ENCODE measurements at places on chromosomes 1 and 21.

- no peak for DNase-seq
Measured at GRCh38 chr1:25712299-25712970, 87.6 kb upstream of the SELENON start.

GRCh38 chr1:44108971-44109370, 9.7 kb upstream of the KLF17 start:
- no peak for DNase-seq

GRCh38 chr1:15287035-15287979, 40.3 kb downstream of the FHAD1 start:
- no peak for DNase-seq

GRCh38 chr1:119308806-119309205, 59.8 kb upstream of the HAO2 start:
- DNase-seq = no peak

- no peak for DNase-seq
Measured at GRCh38 chr1:90711696-90712095, 5.4 kb downstream of the BARHL2 start.

DNA sequence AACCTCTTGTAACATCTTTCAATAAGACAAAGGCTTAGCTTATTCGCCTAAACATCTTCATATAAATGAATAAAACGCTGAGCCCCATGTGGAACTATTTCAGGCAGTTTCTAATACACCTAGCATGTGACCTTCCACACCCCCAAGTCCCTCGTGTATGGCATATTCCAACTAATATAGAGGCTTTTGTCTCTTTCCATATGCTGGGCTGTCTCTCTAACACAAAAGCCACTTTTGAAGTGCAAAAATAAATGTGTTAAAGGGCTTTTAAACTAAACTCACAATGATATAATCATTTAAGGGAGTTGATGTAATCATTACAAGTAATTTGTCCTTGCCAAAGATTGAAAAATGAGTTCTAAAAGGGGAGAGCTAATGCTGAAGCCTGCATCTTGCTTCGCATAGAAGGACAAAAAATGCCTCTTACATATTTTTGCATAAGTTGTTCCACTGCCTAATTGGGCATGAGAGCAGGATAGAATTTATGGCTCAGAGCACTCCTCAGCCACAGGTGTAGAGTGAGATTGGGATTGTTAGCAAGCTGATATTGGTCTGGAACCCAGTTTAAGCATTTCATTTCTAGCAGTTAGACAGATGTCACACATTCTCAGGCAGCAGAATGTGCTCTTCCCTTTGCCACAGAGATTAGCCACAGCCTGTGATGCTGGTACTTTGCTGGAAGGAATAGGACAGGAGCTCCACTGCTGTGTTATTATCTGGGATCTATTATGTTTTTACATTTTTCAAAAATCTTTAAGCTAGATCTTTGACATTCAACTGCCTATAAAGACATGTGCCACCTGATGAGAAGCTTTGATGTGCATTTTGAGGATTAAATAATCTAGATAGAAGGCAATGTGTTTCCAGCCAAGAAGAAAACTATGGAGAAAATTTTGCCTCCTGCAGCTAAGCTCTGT, 1044.4 kb downstream of the ADGRL2 start:
- DNase-seq = no peak

- DNase-seq = no peak
Measured at GRCh38 chr1:161096015-161096414, 2.1 kb upstream of the KLHDC9 start.

GRCh38 chr1:160540859-160541233, 17.8 kb upstream of the SLAMF6 start:
- DNase-seq = no peak

DNA sequence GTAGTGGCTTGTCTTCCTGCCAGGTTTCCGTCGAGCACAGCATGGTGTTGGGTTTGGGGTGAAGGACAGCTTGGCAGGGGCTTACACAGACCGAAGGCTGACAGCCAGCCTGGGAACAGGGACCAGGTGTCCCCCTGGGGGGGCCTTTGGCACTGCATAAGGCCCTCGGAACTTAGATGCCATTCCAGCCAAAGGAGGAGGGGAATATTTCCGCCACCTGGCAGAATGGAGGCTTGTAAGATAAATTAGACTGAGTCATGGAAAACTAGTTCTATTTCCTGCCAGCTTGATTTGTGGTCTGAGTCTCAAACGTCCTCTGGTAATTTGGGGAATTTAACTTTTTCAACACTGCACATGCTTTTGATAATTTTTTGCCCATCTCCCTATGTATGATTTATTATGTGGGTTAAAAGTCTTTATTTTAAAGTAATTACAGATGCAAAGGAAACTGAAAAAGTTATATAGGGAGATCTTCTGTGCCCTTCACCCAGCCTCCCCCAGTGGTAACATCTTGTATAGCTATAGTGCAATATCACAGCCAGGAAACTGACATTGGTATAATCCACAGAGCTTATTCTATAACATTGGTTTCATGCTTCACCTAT, 11.5 kb upstream of the TMEM51 start:
- DNase-seq = no peak

- no peak for DNase-seq
Measured at GRCh38 chr1:3175486-3175885, 106.5 kb downstream of the PRDM16 start.

- DNase-seq = no peak
Measured at GRCh38 chr1:160859166-160859565, 3.5 kb downstream of the CD244 start.

GRCh38 chr1:85135392-85135798, 65.4 kb downstream of the SYDE2 start:
- DNase-seq = no peak

GRCh38 chr1:26771643-26772321, 16.0 kb upstream of the PIGV start:
- no peak for DNase-seq

- DNase-seq = peak; percentile 70
Measured at GRCh38 chr21:38159355-38159754, 97.4 kb upstream of the KCNJ15 start.

DNA sequence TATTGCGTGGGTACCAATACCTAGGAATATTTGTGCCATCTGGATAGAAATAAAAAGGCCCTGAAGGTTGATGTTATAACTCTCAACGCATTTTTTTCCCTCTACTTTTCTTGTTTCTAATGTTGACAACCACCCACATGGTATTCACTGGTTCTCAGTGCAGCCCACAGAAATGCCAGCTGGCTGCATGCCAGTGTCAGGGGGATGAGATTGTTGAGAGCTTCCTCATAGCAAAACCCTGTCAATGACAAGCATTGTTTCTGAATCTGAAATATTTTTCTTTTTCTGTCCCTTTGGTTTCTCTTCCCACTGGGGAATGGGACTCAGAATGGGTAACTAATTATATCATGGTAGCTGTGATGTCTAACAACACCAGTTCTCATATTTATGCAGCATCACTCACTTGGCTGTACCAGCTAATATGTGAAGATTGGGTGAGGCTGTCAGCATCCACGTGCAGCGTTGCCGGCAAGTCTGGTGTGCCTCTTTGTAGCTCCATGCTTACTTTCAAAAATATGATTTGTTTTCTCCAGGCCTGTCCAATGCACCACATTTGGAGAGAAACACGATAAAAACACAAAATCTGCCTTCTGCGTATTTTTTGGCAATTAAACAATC, 284.6 kb downstream of the PTBP2 start:
- peak; percentile 45 for DNase-seq

- no peak for DNase-seq
Measured at GRCh38 chr1:232438476-232438875, 191.5 kb downstream of the SIPA1L2 start.

DNA sequence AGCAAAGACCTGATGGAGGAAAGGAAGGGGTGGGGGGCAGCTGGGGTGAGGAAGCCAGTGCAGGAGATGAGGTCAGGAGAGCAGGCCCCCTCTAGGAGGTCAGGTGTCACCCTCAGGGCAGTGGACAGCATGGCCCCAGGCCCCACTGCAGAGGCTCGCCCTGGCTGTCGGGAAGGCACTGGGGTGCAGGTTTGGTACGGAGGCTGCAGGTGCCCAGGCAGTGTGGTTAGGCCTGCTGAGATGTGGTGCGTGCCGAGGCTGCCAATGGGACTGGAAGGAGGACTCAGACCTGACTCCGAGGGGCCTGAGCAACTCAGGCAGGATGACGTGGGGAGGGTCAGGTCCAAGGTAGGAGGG, 82.3 kb downstream of the PCBP3 start:
- no peak for DNase-seq

DNA sequence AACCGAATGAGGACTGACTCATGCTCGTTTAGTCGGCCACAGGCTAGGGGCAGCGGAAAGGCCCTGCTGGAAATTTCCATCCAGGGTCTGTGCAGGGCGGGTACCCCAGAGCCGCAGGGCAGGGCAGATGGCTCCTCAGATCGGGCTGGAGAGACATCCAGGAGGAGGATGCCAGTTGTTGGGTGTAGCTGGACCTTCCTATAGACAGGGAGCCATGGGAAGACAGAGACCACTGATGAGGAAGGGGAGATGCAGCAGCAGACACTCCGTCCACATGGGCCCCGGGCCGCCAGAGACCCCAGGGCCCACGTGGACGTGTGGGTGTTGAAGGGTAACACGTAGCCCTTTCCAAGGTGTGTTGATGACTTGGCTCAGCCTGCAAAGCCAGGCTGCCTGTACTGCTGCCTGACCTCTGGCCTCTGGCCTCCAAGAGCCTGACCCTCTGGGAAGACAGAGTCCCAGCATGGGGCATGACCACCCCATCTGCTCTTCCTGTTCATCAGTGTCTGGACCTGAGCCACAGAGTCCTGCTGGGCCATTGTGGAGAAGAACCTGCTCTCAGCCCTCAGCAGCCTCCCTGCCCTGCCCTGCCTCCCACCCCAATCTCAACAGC, 4.8 kb downstream of the GNG4 start:
- no peak for DNase-seq

DNA sequence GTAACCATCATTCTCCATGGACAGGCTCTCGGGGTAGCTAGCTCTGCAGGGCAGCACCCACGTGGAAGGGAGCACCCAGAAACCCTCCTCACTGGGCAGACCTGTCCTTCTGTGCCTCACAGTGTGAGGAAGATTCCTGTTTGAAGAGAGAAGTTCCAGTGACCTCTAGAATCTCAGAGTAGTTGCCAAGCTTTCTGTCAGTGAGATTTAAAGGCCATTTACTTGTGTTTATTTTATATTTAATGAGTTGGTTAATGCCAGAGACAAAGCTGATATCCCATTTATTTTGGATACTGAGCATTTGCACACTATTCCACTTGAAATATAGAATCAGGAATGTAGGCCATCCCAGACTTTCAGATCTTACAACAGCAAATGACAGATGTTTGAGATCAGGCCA, 28.7 kb downstream of the MTARC1 start:
- no peak for DNase-seq

- DNase-seq = no peak
Measured at GRCh38 chr21:44626673-44627143, at the start of gene KRTAP10-9. TSS of gene KRTAP10-9 (plus strand) at chr21:44627093. CDS start at chr21:44627172, 79 bp downstream.

All from tibial nerve (tissue), 4 donors.